CD4-positive, alpha-beta T cell treated with Interferon alpha-2 for 1 hour (primary cell): ENCODE measurements at places on chromosomes 16 and 17.

DNA sequence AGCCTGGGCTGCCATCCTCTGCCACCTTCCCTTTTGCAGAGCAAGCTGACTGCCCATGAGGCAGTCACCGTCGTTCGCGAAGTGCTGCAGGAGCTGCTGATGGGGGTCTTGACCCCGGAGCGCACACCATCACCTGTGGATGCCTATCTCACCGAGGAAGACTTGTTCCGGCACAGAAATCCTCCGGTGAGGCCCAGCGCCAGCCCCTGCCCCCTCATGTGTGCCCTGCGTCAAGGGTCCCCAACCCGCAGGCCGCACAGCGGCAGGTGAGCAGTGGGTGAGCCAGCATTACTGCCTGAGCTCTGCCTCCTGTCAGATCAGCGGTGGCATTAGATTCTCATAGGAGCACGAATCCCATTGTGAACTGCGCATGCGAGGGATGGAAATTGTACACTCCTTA lies 7.7 kb upstream of the EPN3 start:
- no peak for DNase-seq

DNA sequence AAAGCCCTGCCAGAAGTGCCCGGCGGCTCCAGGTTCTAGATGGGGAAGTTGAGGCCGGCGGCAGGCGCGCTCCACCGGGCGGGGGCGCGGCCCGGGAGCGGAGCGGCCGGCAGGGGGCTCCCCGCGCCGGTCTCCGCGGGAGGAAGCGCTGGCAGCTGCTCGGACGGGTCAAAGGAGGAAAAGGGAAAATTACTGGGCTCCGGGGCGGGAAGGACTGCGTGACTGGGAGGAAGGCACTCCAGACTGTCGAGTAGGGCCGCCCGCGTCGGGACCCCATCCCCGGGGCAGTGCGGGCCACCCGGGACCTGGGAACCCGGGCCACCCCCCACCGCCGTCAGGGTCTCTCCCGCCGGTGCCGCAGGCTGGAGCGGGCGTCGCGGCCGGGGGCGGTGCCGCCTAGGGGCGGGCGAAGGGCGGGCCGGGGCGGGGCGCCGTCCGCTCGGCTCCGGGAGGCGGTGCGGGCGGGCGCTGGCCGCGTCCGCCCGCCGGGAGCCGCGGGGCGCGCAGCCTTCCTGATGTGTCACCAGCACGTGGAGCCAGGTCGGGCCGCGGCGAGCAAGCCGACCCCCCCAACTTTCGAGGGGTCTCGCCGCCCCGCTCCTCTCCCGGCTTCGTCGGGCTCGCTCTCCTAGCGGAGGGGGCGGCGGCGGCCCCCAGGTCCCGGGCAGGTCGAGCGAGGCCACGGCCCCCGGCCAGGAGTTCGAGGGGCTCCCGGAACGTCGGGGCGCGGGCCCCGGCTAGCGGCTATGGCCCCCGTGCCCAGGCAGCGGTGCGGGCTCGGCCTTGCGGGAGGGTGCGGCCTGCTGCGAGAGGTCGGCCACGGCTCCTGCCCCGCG lies 167.5 kb downstream of the RAB11FIP4 start:
- peak; percentile 65 for DNase-seq

- DNase-seq: no peak
These were observed 16.0 kb upstream of the LHX1 start for GRCh38 chr17:36921095-36921851.

- DNase-seq: no peak
These were observed 17.1 kb downstream of the FLYWCH1 start for GRCh38 chr16:2928796-2929195.

DNA sequence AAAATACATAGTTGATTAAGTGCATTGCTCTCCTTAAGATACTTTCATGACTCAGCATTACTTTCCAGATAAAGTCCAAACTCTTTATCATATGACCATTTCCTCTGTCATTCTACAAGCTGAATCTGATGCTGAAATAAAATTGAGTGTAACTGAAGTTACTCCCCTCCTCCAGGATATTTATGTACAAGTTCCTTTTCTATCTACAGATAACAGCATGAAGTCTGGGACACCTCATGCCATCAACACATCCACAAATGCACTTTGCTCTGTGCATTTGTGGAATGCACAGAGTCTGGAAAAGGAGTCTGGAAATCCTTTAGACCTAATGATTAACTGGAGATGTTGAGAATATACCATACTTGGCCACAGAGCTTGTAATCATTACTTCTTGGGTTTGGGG lies 60.5 kb downstream of the ACSM2B start:
- DNase-seq: no peak

- DNase-seq: no peak
These were observed 5.3 kb downstream of the CEP295NL start for GRCh38 chr17:78897664-78898047.

DNA sequence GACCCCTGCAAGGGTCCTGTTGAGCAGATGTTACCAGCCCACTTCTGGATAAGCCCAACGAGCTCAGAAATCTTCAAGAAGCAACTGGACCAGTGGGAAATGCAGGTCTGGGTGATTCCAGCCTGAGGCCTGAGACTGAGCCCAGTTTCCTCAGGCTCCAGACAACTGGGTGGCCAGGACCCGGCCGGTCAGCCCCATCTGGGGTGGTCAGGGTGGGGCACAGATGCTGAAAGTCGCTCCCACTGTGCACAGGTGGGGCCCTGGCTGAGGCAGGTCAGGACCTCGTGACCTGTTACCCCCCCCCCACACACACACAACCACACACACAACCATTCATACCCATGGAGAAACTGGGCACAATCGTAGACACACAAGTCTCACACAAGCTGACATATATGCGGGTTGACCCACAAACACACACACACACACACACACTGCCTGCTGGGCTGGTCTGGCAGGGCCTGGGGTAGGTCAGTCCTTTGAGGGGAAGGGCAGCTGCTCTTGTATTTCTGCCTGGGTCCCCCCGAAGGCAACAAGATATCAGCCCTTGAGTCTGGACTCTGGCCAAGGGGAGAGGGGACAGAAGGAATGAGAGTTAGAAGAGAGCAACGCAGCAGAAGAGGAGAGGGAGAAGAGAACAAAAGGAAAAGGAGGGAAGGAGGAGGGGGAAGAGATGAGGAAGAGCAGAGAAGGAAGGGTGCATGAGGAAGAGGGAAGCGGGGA lies 99.0 kb upstream of the CDH5 start:
- DNase-seq: no peak

GRCh38 chr17:5971969-5972368 lies 98.2 kb upstream of the WSCD1 start:
- DNase-seq: no peak

GRCh38 chr17:42407289-42407836 lies 15.7 kb downstream of the CAVIN1 start:
- DNase-seq: peak; percentile 78
